Skin of body (tissue), 3 donors: ENCODE measurements at places on chromosomes 2 and 18. TPM values are rescaled to one million over a fixed set of nuclear protein-coding genes. Genes with fewer than 3 reads are reported as not detected.

TMEM200C gene
- 0.49 TPM for total RNA-seq

- DNase-seq = no peak
These were observed 427.0 kb upstream of the KCNH7 start for GRCh38 chr2:163265562-163265961.

DNA sequence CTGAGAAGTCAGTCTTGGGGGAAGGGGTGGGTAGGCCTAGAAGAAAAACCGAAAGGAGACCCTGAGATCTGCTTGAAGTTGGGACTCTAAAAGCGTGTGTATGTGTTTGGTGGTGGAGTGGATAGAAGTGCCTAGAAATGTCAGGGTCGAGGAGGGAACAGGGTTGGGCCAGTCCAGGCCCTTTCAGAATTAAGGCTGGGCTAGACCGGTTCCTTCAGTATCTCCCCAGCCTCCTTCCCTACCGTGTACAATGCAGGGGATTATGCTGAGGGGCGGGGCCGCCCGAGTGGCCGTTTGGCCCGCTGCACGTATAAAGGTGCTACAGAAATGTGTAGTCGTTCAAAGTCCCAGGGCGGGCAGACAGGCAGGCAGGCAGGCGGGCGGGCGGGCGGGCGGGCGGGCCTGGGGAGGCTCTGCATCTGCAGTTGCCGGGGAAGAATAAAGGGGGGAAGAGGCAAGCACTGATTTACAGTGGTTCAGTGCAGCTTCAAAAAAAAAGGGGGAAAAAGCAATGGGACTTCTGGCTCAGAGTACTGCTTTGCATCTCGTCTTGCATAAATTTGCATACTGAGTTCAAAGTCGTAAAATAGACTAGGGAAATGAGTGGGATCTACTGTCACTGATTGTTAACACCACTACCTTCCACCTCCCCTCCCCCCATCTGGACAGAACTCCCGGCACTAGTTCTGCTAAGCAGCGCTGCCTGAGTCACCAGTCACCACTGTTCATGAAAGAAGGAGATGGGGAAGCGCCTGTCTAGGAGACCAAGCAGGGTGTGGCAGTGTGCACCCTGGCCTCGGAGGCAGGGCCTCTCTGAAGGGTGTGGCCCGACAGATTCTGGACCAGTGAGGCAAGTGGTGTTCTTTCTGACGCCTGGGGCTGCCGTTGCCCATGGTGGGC is 3.6 kb downstream of the IGFBP2 start:
- no peak for DNase-seq

DNA sequence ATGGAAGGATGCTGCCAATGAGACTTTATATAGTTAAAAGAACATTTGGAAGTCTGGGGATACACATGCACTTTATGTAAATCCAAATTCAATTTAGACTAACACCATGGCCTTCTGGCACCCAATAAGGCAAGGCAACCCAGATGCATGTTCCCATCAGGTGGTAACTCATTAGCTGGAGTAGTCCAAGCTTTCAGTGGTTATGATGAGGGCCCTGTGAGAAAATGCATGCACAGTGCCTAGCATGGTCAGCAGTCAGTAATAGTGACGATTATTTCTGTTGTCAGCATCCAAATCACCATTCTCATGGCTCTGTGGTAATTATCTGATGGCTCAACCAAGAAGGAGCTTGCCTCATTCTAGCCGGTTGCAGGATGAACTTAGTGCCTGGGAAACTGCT is 70.3 kb upstream of the CTLA4 start:
- DNase-seq = no peak

CNRIP1 gene
- 15.3 TPM for total RNA-seq

DNA sequence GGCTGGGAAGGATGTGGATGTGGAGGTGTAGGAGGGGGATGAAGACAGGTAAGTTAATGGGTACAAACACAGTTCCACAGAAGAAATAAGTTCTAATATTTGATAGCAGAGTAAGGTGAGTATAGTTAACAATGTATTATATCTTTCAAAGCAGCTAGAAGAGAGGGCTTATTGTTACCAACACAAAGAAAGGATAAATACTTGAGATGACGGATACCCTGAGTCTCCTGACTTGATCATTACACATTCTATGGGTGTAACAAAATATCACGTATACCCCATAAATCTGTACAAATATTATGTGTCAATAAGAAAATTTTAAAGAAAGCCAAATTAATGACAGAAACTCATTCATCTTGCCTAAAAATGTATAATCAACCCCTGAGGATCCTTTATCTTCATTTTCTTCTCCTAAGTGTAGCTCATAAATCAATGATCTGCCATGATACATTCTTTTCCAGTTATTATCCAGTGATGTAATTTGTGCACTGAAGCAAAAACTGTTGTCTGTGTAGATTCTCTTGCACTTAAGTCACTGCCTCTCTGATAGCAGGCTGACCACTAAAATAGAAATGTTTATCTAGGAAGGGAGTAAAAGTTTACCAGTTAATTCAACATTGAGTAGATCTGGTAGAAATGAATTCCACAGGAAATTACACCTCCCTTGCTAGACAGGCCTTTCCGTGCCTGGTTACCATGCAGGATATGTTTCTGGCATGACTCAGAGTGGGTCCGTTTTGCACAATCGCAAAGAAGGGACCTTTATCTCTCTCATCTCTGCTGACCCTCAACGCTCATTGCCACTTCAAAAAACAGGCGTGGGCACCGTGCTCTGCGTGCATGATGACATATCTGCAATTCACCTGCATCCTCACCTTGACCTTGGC is 249.7 kb upstream of the NCKAP5 start:
- peak; percentile 32 for DNase-seq

REG1B gene
- total RNA-seq = not detected

ATRAID gene
- 93.8 TPM for total RNA-seq

DNA sequence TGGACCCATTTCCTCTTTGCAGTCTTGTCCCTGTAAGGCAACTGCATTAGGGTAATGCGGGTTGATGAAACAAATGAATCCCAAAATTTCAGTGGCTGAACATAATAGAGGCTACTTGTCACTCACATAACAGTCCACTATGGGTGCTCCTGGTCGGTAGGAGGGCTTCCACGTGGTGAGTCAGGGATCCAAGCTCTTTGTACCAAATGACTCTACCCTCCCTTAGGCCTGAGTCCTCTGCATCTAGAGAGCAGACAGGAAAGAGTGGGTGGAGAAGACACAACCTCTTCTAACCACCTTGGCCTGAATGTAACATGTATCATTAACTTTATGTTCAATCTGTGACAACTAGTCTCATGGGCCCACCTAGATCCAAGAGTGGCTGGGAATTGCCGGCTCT is 86.2 kb upstream of the HAAO start:
- no peak for DNase-seq

DNA sequence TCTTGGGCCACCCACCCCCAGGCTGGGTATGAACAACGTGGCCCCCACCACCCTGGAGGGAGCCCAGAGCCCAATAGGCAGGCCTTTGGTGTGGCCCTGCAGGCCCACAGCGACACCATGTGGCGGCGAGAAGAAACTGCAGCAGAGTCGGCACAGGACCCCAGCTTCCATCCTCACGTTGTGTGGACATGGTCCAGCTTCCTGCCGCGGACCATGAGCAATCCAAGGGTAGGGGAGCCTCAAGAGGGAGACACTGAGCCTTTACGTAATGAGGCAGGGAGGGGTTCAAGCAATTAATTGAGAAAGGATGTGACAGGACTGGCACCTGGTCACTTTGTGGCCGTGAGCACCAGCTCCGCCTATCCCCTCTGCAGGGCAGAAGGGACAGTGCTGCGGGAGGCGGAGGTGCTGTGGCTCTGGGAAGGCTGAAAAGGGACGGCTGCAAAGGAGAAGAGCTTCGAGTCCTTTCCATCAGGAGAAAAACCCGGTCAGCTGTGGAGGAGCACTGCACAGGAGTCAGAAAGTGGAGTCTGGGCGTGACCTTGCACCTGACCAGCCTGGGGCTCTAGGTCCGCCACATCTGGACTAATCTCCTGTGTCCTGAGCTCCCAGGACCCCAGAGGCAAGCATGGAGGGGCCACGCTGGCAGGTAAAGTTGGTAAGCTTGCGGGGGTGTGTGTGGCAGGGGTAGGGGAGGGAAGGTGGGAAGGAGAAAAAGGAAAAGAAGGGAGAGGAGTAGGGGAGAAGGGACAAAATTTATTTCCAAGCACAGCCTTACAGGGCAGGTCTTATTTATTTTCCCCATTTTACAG is 44.9 kb downstream of the TMEM37 start:
- DNase-seq = peak; percentile 3

DNA sequence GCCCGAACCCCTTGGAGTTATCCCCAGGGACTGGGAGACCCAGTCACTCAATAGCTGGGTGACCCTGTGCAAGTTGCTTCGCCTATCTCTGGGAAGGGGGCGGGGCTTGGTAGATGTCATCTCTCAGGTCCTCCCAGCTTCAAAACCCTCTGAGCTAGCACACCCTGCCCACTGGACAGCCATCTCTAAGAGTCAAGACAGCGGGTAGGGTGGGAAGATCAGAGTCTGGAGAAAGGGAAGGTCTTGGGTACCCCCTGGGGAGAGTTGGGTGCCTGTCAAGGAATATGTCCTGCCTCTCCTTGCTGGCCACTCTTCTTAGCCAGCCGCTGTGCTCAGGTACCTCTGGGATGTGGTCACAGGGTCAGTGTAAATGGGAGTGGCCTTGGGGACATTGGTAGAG is 8.0 kb downstream of the GLI2 start:
- DNase-seq = no peak

GRCh38 chr18:10752382-10752781 is 226.6 kb downstream of the NAPG start:
- peak; percentile 35 for DNase-seq

GRCh38 chr2:143142598-143142997 is 13.4 kb downstream of the ARHGAP15 start:
- no peak for DNase-seq

DNA sequence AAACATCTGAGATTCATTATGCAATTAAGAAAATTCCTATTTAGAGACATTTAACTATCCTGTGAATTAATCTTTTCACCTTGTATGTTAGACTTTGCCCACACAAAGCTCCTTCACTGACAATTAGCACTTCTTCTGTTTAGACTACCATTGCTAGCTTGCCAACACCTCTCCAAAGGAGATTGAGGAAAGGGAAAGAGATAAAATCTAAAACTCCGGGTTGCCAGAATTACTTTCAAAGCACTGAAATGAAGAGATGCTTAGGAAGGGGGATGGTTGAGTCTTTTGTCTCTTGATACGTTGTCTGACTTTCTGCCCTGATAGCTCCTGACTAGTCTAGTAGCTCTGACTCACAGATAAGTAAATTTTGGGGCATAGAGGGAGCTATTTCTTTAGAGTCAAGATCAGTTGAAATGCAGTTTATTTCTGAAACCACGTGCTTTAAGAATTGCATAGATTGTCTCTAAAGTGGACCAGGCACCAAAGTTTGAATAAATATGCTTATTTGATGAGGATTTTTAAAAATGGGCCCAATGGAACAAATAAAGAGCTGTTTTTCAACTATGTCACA is 74.1 kb upstream of the DSEL start:
- DNase-seq = no peak

- no peak for DNase-seq
These were observed 136.8 kb downstream of the TMEM163 start for GRCh38 chr2:134581877-134582546.

- DNase-seq = no peak
These were observed 137.2 kb downstream of the TFCP2L1 start for GRCh38 chr2:121147766-121148165.

DNA sequence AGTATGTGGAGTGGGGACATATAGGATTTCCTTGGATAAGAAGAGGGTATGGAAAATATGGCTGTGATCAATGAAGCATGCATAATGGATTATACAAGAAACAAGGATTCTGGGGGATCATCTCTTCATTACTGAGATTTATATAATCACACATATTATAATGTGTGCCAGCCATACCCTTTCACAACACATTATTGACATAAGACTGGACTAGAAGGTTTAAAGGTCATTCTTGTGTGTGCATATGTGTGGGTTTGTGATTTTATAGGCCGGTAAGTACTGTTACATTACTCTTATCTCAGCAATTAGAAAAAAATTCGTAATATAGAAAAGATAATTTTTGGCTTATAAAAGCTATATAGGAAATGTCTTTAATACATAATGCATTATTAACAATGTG is 62.2 kb upstream of the DCC start:
- no peak for DNase-seq

- DNase-seq = no peak
These were observed 74.5 kb downstream of the EPB41L3 start for GRCh38 chr18:5469340-5469739.

SRD5A2 gene
- total RNA-seq = not detected

- DNase-seq = no peak
These were observed 220.1 kb downstream of the FBXO15 start for GRCh38 chr18:73927496-73927895.

SAG gene
- not detected for total RNA-seq

RNF125 gene
- total RNA-seq = 8.6 TPM

LIMS3 gene
- 5.9 TPM for total RNA-seq

SEMA4F gene
- 3.2 TPM for total RNA-seq

DNA sequence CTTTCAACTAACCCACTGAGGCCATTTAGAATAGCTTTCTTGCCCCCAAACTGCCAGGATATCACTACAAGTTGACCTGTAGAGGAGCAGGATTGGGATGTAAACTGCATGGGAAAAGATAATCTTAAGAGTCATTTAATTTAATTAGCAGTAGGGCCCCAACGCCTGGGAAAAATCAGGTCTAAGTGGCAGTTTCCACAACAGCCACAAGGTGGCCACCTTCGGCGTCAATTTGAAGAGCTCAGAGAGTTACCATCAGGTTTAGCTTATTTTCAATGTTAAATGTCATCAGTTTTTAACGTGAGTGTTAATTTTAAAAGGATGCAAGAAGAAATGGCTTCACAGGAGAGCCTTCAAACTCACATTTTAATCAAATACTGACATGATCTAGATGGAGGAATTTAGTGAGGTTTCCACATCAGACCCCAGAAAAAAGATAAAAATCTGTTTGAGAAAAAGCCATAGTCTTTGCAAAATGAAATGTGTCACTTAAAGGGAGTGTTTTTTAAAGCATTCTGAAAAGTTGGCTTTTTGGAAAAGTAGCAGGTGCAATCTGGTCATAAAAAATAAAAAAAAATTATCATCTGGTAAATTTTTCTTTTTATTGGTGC is 77.3 kb upstream of the UPP2 start:
- DNase-seq = peak; percentile 31

C1QL2 gene
- total RNA-seq = 0.10 TPM

- DNase-seq = no peak
These were observed 108.1 kb downstream of the ZRANB3 start for GRCh38 chr2:135422898-135423297.

DNA sequence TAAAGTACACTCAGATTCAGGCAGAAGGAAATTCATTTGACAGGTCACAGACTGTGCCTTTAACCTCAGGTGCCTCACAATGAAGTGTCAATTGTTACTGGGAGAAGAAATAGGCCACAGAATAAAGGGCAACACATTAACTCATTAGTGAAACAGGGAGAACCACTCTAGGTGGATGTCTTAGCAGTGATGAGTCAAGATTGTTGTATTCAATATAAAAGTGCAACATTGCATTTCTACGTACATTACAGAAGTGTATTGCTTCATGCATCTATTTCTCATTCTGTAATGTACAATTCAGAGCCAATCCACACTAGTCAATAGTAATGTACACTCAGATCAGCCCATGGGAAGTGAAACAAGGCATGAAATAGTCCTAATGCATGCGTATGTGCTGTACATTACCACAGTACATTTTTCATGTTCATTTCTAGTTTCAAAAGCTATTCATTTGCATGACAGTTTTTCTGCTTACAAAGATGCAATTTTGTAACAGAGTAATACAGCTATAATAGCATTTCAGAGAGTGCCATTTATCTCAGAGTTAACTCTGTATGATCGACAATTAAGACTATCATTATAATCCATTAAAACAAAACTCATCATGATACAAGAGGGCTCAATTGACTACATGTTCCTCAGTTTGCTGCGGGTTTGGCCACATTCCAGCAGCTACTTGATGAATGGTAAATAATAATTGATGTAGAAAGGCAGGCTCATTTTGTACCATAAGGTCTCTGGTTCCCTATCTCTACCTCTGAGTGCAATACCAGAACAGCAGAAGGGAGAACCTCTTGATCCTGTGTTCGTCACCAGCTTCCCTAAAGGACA is 12.2 kb upstream of the ARL5A start:
- DNase-seq = no peak
